ENCODE measurements at places on chromosomes 11 and 22. TPM values are rescaled to one million over a fixed set of nuclear protein-coding genes. Genes with fewer than 3 reads are reported as not detected.
A peak's percentile ranks its signal among the peaks of the same experiment; 100 is the strongest.

GRCh38 chr11:69357458-69358397 lies 63.8 kb downstream of the MYEOV start:
- peak; percentile 41 for DNase-seq

GRCh38 chr22:19088866-19089595 lies 33.2 kb downstream of the DGCR2 start:
- DNase-seq, result no peak

- no peak for DNase-seq
These were observed 2.6 kb upstream of the SUN2 start for GRCh38 chr22:38758276-38758945.

- DNase-seq, result no peak
These were observed 24.9 kb downstream of the LRRC10B start for GRCh38 chr11:61533401-61533800.

DNA sequence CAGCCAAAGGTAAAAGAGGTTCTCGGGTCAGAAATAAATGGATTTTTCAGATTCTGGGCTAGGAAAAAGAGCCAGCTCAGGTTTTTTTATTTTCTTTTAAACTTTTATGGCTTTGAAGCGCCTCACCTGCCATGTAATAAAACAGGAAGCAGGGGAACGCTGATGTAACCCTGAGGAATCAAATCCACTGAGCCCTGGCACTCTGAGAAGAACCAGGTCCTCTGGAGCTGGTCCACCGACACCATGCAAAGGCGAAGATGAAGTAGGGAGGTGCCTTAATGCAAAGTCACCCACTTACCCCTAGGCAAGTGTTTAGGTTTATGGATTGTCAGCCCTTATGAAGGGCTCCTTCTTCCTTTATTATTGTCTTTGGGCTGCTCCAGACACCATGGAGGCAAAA lies 1.6 kb downstream of the PAMR1 start:
- DNase-seq, result no peak

GRCh38 chr11:14768526-14769188 lies 123.4 kb downstream of the CYP2R1 start:
- no peak for DNase-seq

DNA sequence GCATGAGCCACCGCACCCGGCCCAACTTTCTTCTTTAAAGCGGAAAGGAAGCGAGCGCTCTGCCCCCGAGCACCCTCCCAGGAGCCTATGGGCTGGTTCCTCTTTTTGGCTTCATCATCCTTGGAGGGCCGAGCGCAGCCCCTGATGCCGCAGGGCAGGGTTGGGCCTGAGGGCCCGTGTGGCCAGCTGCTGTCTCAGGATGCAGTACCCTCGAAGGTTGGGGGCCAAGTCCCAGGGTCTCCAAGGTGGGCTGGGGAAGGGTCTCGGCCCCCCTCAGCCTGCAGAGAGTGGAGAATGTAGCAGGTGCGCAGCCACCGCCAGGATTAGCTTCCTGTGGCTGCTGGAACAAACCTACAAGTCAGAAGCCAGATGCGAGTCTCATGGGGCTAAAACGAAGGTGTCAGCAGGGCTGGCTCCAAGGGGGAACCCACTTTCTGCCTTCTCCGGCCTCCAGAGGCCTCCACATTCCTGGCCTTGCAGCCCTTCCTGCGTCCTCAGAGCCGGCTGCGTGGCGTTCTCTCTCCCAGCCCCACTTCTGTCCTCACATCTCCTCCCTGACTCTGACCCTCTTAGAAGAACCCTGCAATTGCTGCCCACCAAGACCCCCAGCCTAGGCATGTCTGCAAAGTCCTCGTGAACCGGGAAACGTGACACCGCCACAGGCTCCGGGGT lies 2.9 kb downstream of the PANX2 start:
- DNase-seq, result no peak

DNA sequence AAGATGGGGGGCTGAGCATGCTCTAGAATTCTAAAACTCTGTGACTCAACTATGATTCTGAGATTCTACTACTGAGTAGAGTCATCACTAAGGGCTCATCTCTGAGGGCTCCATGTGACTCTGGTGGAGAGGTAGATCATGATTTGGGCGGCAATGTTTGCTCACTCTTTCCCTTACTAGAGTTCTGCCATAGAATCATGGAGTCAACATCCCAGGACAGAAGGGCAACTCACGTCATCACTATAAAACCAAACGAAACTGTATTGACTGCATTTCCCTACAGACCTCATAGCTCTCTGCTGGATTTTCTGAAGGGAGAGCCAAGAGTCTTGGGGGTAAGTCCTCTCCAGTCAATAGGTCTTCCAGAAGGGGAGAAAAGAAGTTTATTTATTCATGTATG lies at the start of gene MS4A14:
TSS of gene MS4A14 (plus strand) at position 78 of the 400 bp plus-strand sequence. CDS start at position 198, 120 bp downstream.
- DNase-seq, result no peak

DNA sequence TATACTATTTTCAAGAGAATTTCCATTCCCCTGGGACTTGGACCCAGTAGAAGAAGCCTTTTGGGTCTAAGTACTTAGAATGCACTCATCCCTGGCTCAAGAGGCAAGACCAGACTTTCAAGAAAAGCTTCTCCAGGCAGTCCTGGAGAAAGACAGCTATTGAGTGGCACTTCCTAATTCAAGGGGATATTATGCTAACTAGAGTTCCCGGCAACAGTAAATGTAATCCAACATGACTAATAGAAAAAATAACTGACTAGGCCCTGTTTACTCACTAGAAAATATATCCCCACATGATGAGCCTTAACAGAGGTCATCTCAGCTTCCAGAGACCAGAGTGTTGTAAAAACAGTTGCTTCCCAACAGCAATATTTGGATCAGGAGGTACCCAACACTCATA lies 47.2 kb upstream of the AKIP1 start:
- no peak for DNase-seq

DNA sequence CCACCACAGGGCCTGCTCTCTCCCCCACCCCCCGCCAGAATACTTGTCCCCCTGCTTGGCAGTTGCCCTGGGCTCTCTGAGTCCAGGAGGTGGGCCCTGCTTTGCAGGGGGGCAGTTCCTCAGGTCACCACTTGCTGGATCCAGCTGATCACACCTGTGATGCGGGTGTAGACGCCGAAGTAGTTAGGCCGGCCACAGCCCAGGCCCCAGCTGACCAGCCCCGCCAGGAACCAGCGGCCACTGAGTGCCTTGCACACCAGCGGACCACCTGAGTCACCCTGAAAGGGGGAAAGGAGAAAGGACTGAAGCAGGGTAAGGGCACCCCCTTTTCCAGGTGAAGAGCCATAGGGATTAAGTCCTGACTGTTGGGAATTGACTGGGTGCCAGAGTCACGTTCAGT lies 14.4 kb downstream of the KCTD17 start:
- DNase-seq, result no peak

- DNase-seq, result no peak
These were observed 3.5 kb upstream of the MRPL48 start for GRCh38 chr11:73784080-73784634.

Gene SCN4B
- total RNA-seq, result 2.9 TPM

Gene CHRDL2
- total RNA-seq, result 0.89 TPM

Data from sciatic nerve (tissue), 2 donors.